ENCODE measurements at places on chromosomes 13 and 19. TPM values are rescaled to one million over a fixed set of nuclear protein-coding genes. Genes with fewer than 3 reads are reported as not detected.

The NXNL1 gene
- total RNA-seq, result not detected

The FAM174C gene
- 82.6 TPM for total RNA-seq

The CACNG8 gene
- total RNA-seq, result 1.5 TPM

The PNMA8B gene
- not detected for total RNA-seq

The AKAP11 gene
- total RNA-seq, result 9.0 TPM

The NKG7 gene
- total RNA-seq, result not detected

The ZNF155 gene
- total RNA-seq, result 3.2 TPM

The SLC6A16 gene
- 1.2 TPM for total RNA-seq

The SLC25A23 gene
- total RNA-seq, result 18.3 TPM

The WTIP gene
- total RNA-seq, result 32.8 TPM

The PIAS4 gene
- total RNA-seq, result 12.5 TPM

The SHC2 gene
- 0.82 TPM for total RNA-seq

The PET100 gene
- total RNA-seq, result 65.6 TPM

The LGALS7B gene
- total RNA-seq, result not detected

The ALG11 gene
- 9.7 TPM for total RNA-seq

The SIAH3 gene
- not detected for total RNA-seq

The ERICH4 gene
- not detected for total RNA-seq

The RXFP2 gene
- not detected for total RNA-seq

The CEACAM6 gene
- 30.9 TPM for total RNA-seq

The OSCAR gene
- not detected for total RNA-seq

The CEACAM20 gene
- not detected for total RNA-seq

The LCP1 gene
- 0.26 TPM for total RNA-seq

The ICAM4 gene
- 0.09 TPM for total RNA-seq

The OR7A5 gene
- not detected for total RNA-seq

The SYNGR4 gene
- total RNA-seq, result 3.6 TPM

The IZUMO2 gene
- total RNA-seq, result not detected

The CGB7 gene
- 0.77 TPM for total RNA-seq

The ZNF628 gene
- 6.4 TPM for total RNA-seq

The IGFL3 gene
- not detected for total RNA-seq

The LYPD4 gene
- total RNA-seq, result not detected

The B3GNT8 gene
- not detected for total RNA-seq

The KIR2DL4 gene
- total RNA-seq, result not detected

The ZNF91 gene
- 0.16 TPM for total RNA-seq

The SMIM44 gene
- not detected for total RNA-seq

The RFPL4A gene
- 0.33 TPM for total RNA-seq

The C13orf42 gene
- total RNA-seq, result not detected

All from A549 treated with DMSO at 1 μM for 4 hours (cell line).